Dermis microvascular lymphatic vessel endothelial cell (primary cell): ENCODE measurements at places on chromosomes 11 and 22.

- no peak for DNase-seq
Measured at GRCh38 chr11:90251599-90251998, 28.8 kb upstream of the CHORDC1 start.

DNA sequence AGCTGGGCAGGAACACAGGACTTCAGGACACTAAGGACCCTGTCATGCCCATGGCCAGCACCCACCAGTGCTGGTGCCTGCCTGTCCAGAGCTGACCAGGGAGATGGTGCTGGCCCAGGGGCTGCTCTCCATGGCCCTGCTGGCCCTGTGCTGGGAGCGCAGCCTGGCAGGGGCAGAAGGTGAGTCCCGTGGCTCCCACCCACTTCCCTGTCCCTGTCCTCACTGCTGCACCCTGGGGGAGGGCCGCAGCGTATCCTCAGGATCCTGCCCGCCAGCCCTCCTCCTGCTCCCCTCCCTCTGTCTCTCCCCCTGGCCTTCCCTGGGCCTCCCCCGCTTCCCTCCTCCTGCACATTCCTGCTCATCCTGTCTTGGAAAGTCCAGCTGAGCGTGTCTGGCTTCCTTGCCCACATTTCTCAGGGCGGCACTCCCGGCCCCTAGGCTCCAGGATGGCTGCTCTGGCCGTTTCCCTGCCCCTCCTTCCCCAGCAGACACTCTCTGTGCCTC is 8.7 kb downstream of the CSF2RB start:
- DNase-seq: no peak

DNA sequence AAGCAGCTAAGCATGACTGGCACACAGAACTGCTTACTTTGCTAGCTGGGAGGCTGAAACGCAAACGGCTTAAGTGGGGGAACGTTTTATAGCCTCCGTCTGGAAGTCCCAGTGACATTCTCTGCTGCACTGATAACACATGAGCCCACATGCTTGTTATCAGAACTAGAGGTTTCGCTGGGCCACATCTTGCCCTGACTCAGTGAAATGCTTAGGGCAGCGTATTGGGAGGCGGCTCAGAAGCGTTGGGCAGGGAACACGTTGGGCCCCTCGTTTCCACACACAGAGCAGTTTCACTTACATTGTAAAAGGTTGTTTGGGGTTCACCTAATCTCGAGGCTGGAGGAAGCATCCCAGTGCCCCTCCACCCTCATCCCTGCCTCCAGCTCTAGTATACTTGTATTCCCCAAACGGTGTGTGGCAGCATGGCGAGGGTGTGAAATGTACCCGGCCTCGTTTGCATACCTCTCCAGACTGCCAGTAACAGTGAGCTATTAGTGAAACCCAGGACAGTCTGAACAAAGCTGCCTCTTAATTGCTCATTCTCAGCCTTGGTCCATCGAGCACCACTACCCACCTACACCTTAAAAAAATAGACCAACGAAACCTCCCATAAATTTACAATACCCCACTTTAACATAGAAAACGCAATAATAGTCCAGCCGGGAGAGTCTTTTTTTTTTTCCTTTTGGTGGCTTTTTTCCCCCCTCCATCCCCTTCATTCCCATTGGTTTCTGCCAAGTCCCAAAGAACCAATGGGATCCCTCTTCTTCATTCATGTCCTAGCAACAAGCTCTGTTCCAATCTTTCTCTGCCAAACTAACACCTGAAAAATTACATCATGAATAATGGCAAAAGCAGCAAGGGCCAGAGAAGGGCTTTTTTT is 218.8 kb upstream of the SORL1-AS1 start:
- no peak for DNase-seq

- no peak for DNase-seq
Measured at GRCh38 chr11:10495464-10495786, 40.4 kb downstream of the AMPD3 start.

DNA sequence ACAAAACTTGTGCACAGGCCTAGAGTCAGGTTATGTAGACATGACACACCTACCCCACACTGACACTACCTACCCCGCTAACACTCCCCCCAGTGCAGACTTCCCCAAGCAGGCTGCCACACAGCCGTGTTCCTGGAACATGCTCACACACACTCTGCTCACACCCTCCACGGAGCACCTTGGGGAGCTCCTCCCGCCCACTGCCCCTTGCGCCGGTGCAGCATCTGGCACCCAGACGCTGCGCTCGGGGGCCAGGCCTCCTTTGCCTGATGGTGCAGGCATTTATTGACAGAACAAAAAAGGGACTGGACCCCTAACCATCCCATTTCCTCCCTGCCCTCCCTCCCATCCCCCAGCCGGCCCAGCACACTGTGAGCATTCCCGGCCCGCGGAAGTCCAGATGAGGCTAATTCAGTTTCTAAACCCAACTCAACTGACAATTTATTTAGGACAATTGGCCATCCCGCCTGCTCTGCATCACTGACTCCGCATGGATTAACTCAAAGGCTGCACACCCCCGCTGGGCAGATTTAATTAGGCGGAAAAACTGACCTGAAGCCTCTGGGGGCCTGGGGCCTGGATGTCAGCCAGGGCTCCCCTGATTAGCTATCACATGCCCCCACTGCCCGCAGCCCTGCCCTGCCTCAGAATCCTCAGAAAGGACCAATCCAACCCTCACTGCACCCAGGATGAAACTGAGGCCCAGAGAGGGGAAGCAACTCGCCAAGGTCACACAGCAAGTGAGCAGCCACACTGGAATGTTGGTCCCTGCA is 30.1 kb downstream of the KCNC1 start:
- no peak for DNase-seq

DNA sequence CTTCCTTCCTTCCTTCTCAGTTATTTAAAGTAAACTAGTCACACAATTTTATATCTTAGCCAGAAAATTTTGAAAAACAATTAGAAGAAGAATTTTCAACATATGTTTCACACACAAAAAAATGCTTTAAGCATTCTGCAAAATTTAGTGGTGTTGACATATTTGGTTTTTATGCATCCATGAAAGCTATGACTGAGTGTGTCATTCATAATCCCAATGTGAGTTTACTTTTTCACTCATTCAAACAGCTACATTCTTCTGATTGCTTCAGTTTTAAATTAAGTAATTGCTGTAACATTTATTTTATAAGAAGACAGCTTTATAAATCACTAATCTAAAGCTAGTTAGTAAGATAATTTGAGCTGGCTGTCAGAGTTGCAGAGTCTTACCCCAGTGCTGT is 453.5 kb downstream of the LRRC4C start:
- DNase-seq: no peak

GRCh38 chr11:62689421-62690183 is at the start of gene LRRN4CL:
TSS of gene LRRN4CL (minus strand) at chr11:62689530. CDS start at chr11:62688508, 1,022 bp downstream.
- no peak for DNase-seq

GRCh38 chr11:76310832-76311595 is 69.9 kb downstream of the THAP12 start:
- DNase-seq: no peak

DNA sequence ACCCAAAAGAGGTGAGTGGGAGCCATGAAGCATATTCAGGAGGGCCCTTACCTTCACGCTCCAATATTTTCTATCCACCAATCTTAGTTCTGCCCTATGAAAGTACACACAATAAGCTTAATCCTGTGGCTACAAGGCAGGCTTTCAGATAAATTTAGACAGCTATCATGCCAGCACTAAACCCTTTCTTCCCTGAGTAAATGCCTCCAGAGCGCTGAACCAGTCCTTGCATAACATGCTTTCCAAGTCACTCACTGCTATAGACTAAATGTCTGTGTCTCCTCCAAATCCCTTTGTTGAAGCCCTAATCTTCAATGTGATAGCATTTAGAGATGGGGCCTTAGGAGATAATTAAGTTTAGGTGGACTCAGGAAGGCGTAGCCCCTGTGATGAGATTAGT is 50.3 kb upstream of the FIBIN start:
- DNase-seq: no peak

GRCh38 chr11:126853732-126854131 is 146.8 kb downstream of the KIRREL3 start:
- no peak for DNase-seq

DNA sequence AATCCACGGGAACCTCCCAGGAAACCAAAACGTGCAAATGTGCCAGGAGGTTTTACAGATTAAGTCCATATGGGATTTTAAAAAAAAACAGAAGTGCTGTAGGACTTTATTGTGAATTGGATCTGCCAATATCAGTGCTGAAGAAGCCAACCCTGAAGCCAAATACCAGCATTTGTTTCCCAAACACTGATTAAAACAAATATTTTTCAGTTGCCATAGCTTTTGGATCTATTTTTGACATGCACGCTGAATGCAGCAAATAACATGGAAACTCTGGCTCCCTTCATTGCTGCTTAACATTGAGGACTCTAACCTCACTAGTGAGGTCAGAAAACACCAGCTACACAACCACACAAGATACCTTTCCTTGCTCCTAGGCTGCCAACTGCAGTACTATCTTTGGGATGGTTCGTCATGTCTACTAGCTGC is 28.4 kb upstream of the SIK2 start:
- DNase-seq: peak; percentile 52

DNA sequence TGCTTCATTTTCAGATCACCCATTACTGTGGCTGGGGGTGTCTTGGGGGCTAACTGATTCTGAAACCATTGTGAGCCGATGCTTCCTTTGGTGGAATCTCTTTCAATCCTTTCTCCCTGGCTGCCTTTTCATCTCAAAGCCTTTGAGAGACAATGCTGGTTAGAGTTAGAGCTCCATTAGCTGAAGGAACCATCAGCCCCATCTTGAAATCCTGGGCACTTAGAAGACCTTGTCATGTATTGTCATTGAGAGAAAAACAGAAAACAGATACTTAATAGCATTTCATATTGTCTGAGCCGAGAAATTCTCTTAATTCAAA is 6.7 kb downstream of the TEAD1 start:
- no peak for DNase-seq

GRCh38 chr11:27201454-27202302 is 161.1 kb downstream of the BBOX1 start:
- DNase-seq: no peak

DNA sequence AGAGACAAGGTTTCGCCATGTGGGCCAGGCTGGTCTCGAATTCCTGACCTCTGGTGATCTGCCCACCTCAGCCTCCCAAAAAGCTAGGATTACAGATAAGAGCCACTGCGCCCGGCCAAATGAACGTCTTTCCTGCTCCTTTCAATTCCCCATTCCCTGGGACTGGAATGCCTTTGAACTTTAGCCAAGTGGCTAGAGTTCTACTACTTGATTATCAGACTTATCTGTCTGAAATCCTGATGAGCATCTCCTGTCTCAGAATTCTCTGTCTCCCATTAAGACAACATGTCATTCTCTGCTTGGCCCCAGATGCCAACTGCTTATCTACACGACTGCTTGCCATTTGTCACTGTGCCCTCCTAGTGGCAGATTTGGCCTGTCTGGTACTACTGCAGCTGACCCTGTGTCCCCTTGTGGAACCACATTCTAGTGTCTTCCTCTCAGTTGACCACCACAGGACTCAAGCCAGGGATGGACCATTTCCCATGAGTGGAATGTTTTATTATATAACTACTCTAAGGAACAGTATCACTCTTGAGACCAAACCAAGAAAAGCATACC is 33.1 kb upstream of the IPO7 start:
- DNase-seq: no peak

DNA sequence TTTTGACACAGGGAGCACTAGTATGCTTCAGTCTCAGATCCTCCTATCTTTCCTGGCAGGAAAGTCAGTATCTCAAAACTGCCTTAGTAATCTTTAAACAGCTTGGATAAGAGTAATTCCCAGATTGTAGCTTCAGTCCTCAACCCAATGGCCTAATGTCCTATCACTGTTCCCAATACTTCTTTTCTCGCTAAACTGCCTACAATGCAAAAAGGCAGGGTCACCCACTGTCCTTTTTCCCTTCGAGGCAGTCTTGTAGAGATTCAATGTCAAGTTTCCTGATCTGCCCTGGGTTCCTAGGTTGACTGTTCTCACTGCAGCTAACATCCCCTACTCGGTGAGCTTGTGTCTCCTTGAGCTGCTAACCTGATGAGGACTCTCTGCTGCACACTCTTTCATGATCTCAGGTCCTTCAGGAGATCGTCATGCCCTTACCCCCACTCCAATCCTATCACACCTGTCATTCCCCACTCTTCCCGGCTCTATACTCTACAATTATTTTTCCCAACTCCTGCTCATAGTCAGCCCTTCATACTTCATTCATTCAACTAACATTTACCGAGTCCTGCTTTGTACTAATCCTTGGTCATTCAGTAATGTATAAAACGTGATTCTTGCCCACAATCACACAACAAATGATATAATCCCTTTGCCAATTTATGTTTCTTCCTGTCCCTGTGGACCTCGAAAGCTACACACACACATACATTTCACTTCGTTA is 904 bp downstream of the C2CD3 start:
- DNase-seq: peak; percentile 14

- no peak for DNase-seq
Measured at GRCh38 chr11:37948258-37948657, 1350.2 kb upstream of the RAG2 start.

GRCh38 chr11:19577976-19578619 is 134.5 kb upstream of the NAV2 start:
- no peak for DNase-seq

DNA sequence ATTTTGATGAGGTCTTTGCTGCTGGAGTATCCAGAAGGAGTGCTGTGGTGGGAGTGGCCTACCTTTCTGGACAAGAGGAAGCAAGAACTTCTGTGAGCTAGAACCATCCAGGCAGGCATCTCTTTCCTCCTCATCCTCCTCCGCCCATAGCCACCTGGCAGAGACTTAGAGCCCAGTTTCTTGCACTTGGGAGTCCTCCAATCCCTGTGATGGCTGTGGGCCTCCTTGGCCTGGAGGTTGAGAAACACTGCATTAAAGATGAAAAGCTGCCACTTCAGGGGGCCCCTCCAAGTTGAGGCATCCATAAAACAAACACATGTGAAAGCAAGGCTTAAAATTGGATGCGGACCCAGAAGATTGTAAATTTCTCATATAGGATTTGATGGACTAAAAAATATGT is 110.3 kb downstream of the ZBTB16 start:
- DNase-seq: no peak

- DNase-seq: no peak
Measured at GRCh38 chr11:120880498-120881175, 143.3 kb upstream of the TBCEL start.

GRCh38 chr22:29521526-29521925 is 32.0 kb downstream of the THOC5 start:
- no peak for DNase-seq

DNA sequence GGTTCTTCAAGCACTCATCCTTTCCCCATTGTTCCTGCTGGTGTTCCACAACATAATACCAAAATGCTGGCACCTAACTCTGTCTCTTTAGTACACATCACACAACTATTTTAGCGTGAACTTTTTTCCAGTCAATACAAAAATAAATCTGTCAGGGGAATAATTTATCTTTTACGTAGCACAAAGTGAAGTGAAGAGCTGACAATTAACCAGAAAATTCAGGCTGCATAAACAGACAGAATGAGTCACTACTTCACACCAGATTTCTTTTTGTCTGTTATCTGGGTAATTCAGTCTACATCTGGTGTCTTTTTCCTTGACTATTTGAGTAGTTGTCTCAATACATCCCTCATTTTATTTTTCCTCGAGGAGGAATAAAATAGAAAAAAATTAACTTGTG is 7.9 kb upstream of the ETS1 start:
- DNase-seq: peak; percentile 89

DNA sequence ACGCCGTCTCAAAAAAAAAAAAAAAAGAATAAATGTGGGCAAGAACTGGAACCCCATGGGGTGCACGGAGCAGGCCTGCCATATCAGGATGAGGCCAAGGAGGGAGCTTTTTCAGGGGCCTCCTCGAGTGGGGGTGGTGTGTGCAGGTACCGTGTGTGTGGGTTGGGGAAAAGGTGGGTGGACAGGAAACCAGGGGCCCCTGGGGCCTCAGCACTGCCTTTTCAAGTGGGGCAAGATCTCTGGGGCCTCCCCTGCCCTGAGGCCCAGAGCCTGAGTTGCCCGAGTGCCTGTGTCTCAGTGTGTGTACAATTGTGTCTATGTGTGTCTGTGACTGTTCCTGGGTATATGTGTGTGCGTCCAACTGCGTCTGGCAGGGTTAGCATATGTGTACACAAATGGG is 23.8 kb downstream of the TEF start:
- DNase-seq: no peak
